Tibial nerve (tissue), 4 donors: ENCODE measurements at places on chromosomes 2 and 18.
A peak's percentile ranks its signal among the peaks of the same experiment; 100 is the strongest.

DNA sequence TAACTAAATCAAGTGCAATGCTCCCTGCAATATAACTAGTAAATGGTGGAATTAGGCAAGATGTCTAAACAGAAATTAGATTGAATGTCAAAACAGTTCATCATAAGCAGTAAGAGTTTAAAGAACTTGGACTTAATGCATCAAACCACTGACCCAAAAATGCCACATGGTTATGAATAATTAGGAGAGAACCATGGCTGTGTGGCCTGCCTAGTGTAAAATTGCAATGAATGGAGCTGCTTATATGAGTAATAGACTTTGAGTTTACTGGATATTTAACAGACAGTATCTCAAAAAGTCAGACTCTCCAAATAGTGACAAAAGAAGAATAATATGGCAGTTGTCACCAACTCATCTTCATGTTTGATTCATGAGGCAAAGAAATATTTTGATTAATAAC is 101.6 kb upstream of the COL5A2 start:
- H3K36me3 ChIP-seq, result no peaks in the 10 kb centered on the region
- no peak overlapping the region for H3K27ac ChIP-seq
- no peak for DNase-seq
- H3K27me3 ChIP-seq, result no peaks in the 10 kb centered on the region
- no peak overlapping the region for H3K4me3 ChIP-seq

GRCh38 chr2:76667821-76668271 is 854.3 kb downstream of the LRRTM4 start:
- H3K27ac ChIP-seq, result no peak overlapping the region
- H3K4me3 ChIP-seq, result no peak overlapping the region
- H3K4me1 ChIP-seq, result no peaks in the 10 kb centered on the region
- no peaks in the 10 kb centered on the region for H3K27me3 ChIP-seq
- DNase-seq, result no peak

DNA sequence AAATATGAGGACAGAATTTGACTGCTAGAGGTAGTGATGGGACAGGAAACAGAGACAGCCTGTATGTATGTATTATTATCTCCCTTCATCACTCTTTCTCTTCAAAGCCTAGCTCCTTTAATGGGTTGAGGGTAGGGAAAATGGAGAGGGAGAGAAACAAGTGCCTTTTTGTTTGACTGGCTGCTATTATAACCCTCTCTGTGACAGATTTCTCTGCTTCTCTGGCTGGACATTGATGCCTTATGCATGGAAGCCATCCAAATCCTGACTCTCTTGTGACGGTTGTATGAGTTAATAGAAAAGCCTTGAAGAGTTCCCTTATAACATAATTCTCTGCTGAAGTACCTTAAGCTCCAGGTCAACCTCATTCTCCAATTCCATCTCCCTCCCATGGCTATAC is 118.5 kb upstream of the COL5A2 start:
- no peak overlapping the region for H3K4me3 ChIP-seq
- no peaks in the 10 kb centered on the region for H3K4me1 ChIP-seq
- H3K36me3 ChIP-seq, result no peaks in the 10 kb centered on the region
- no peak overlapping the region for H3K27ac ChIP-seq

DNA sequence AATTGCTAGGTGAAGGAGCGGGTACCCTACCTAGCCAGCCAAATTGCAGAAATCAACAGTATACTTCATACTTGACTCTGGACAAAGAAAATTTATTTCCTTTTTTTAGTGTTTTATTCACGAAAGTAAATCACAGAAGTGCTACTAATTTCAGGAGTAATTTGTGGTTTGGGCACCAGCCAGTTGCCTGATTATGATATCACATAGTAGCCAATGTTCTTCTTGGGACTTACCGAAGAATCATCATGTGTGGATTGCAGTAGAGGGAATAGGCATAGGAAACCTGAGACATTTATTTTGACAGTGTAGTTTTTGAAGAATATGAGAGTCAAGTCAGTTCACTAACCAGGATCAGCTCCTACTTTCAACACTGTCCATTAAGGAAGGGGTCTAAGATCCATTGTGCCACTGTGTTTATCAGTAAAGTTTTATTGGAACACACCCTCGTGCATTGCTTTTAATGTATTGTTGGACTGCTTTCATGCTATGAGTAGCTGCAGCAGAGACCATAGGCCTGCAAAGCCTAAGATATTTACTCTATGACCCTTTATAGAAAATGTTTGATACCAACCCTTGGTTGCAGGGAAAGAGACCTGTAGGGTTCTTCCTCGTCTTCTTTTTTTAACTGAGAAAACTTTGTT is 32.1 kb downstream of the TNFRSF11A start:
- no peaks in the 10 kb centered on the region for H3K27me3 ChIP-seq
- no peak for DNase-seq
- H3K4me1 ChIP-seq, result no peaks in the 10 kb centered on the region
- H3K4me3 ChIP-seq, result no peak overlapping the region
- H3K36me3 ChIP-seq, result no peaks in the 10 kb centered on the region
- H3K27ac ChIP-seq, result no peak overlapping the region

- no peak overlapping the region for H3K4me3 ChIP-seq
- peak overlapping the region; percentile 90 for H3K27ac ChIP-seq
- no peaks in the 10 kb centered on the region for H3K36me3 ChIP-seq
- DNase-seq, result peak; percentile 35
- no peaks in the 10 kb centered on the region for H3K27me3 ChIP-seq
These were observed 58.5 kb downstream of the ADCY3 start for GRCh38 chr2:24861500-24861899.

DNA sequence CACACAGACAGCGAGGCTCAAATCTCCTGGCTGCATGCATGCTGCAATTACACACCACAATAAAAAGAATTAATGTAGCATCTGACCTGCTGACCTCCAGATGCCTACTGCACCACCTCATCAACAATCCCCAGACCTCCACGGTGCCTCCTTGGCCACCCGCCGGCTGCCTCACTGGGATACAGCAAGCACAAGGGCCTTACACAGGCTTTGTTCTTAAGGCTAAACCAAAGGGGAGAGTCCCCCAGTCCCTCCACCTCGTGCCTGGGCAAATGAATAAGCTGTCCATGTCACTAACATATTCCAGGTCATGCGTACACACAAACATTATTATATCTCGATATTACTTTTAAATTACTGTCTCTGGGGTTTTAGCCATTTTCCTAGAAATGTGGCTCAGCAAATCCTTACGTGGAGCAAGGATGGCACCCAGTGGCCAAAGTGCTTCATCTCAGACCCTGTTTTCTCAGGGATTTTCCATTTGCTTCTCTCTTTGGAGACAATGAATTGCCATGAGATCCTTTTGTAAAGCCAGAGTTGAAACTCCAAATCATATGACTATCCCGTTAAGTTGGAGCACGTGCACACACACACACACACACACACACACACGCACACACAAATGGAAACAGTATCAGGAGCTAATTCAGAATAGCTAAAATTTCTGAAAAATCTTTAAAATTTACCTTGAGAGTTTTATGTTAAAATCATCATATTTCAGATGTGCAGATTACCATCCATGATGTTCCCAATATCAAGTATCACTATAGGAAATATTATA is 313.8 kb downstream of the PDE11A start:
- no peak overlapping the region for H3K27ac ChIP-seq
- no peaks in the 10 kb centered on the region for H3K27me3 ChIP-seq
- H3K4me1 ChIP-seq, result no peaks in the 10 kb centered on the region
- no peaks in the 10 kb centered on the region for H3K36me3 ChIP-seq
- H3K4me3 ChIP-seq, result no peak overlapping the region

GRCh38 chr2:233363744-233364235 is 9.5 kb downstream of the DGKD start:
- no peak overlapping the region for H3K27ac ChIP-seq
- H3K4me1 ChIP-seq, result no peaks in the 10 kb centered on the region
- H3K36me3 ChIP-seq, result no peaks in the 10 kb centered on the region
- no peak for DNase-seq

DNA sequence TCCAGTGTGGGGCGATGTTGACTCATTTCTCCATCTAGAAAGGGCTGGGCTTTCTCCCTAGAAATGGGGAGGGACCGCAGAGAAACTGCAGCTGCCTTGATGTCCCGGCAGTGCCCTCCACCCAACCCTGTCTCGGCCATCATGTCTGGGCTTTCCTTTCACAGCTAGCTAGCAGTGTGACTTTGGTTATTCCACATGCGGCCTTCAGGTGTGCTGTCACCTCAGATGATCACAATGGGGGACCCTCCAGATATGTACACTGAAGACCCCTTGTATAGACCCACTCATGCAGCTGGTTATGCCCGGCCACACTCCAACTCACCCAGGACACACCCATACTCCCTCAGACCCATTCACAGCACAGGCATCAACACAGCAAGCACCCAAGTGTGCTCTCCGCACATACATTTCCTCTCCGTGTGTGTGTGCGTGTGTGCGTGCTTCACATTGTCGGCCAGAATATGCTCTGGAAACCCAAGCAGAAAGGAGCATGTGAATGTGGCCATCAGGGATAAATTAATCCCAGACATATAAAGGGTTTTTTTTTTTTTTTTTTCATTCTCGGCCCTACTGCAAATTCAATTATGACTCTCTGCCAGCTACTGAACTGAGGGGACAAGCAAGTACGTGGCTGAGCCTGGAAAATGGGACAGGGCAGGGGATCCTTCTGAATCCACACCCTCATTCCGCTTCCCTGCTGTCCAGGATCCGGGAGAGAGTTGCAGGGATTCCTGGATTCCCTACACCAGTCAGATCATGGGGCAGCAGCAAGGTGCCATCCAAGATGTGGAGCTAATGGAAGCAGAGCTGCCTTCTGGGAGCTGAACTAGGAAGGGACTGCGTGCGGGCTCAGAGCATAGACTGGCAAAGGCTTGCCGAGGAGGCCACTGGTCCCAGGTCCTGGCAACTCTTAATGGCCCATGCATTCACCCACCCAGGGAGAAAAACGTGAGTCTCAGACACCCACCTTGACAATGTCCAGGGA is 240.2 kb downstream of the DYSF start:
- H3K27me3 ChIP-seq, result peaks cover 4% of the 10 kb centered on the region
- no peak overlapping the region for H3K27ac ChIP-seq
- no peak for DNase-seq
- no peaks in the 10 kb centered on the region for H3K36me3 ChIP-seq

DNA sequence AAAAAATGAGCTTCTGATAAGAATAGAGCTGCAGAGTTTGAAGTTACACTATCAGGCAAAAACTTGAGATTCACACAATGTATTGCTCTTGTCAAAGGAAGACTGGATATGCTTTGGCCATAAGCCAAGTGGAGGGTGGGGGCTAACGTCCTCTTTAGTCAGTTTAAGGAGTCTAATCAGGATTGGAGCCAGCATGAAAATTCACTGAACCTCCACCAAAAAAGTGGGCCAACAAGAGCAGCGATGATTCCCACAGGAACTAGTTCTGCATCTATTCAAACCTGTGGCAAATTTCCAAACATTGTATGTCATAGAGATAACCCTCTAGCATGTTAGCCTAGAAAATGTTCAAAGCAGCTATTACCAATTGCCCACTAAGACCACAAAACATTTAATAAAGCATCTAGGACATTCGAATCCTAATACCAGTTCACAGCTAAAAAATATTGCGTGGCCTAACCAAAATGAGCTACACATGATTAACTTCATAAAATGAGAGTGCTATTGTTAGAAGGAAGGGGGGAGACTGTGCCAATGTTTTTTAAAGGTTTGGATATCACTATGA is 43.5 kb upstream of the TMEM247 start:
- H3K4me1 ChIP-seq, result no peaks in the 10 kb centered on the region
- DNase-seq, result no peak
- H3K27ac ChIP-seq, result no peak overlapping the region
- H3K36me3 ChIP-seq, result no peaks in the 10 kb centered on the region
- no peaks in the 10 kb centered on the region for H3K27me3 ChIP-seq
- no peak overlapping the region for H3K4me3 ChIP-seq

- H3K4me1 ChIP-seq, result no peaks in the 10 kb centered on the region
- DNase-seq, result no peak
- H3K36me3 ChIP-seq, result no peaks in the 10 kb centered on the region
- no peak overlapping the region for H3K4me3 ChIP-seq
- no peak overlapping the region for H3K27ac ChIP-seq
- no peaks in the 10 kb centered on the region for H3K27me3 ChIP-seq
These were observed 390.3 kb downstream of the GPD2 start for GRCh38 chr2:156826341-156826933.

- no peaks in the 10 kb centered on the region for H3K27me3 ChIP-seq
- no peaks in the 10 kb centered on the region for H3K36me3 ChIP-seq
- H3K27ac ChIP-seq, result no peak overlapping the region
- DNase-seq, result no peak
- peaks cover 14% of the 10 kb centered on the region for H3K4me1 ChIP-seq
These were observed 41.3 kb upstream of the GYPC start for GRCh38 chr2:126614524-126615227.

GRCh38 chr18:56112013-56112749 is 524.2 kb upstream of the TCF4 start:
- H3K36me3 ChIP-seq, result no peaks in the 10 kb centered on the region
- no peaks in the 10 kb centered on the region for H3K4me1 ChIP-seq
- H3K4me3 ChIP-seq, result no peak overlapping the region

- peaks cover 82% of the 10 kb centered on the region for H3K36me3 ChIP-seq
- H3K4me1 ChIP-seq, result no peaks in the 10 kb centered on the region
- no peak for DNase-seq
These were observed 36.0 kb downstream of the SLC66A2 start for GRCh38 chr18:79915161-79916127.

GRCh38 chr2:9201185-9201891 is 5.3 kb upstream of the ASAP2 start:
- H3K27ac ChIP-seq, result no peak overlapping the region
- H3K27me3 ChIP-seq, result no peaks in the 10 kb centered on the region
- no peak for DNase-seq
- H3K36me3 ChIP-seq, result no peaks in the 10 kb centered on the region

DNA sequence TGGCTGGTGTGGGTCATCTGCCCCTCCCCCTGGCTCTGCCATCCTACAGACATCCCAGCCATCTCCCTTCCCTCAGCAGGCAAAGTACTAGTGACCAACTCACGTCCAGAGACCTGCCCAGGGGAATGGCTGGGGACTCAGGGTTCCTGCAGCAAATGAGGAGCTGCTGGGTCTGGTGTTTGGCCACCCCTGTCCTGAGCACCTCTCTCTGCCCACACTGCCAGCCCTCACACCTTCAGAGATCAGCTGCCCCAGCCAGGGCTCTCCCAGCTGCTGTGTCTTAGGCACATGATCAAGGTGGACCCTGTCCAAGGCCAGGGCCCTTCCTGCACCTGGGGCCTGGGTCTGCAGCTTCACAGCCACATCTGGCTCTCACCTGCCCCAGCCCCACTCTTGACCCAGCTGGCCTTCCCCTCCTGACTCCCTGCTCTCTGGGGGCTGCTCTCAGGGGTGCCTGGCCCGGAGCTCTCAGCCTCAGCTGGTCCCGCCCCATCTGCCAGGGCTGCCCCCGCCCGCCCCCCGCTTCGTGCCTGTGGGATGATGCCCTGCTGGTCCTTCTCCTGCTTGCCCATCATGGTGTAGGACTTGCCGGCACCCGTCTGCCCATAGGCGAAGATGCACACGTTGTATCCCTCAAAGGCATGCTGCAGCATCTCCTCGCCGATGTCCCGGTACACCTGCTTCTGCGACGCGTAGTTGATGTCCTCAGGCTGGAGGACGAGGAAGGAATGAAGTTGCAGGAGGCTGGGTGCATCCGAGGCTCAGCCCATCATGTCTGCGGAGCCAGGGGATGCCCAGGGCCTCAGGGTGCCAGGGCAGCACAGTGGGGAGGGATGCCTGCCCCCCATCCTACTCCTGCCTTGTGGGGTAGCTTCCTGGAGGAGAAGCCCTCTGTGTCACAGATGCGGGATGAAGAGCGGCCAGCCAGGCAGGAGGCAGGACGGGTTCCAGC is 32.2 kb downstream of the KIF1A start:
- no peak overlapping the region for H3K4me3 ChIP-seq
- peaks cover 9% of the 10 kb centered on the region for H3K27me3 ChIP-seq
- H3K27ac ChIP-seq, result no peak overlapping the region
- peaks cover 6% of the 10 kb centered on the region for H3K36me3 ChIP-seq
